ENCODE measurements at places on chromosomes 2 and 18.

- no peak for DNase-seq
These were observed 55.7 kb downstream of the PAPOLG start for GRCh38 chr2:60811491-60812375.

DNA sequence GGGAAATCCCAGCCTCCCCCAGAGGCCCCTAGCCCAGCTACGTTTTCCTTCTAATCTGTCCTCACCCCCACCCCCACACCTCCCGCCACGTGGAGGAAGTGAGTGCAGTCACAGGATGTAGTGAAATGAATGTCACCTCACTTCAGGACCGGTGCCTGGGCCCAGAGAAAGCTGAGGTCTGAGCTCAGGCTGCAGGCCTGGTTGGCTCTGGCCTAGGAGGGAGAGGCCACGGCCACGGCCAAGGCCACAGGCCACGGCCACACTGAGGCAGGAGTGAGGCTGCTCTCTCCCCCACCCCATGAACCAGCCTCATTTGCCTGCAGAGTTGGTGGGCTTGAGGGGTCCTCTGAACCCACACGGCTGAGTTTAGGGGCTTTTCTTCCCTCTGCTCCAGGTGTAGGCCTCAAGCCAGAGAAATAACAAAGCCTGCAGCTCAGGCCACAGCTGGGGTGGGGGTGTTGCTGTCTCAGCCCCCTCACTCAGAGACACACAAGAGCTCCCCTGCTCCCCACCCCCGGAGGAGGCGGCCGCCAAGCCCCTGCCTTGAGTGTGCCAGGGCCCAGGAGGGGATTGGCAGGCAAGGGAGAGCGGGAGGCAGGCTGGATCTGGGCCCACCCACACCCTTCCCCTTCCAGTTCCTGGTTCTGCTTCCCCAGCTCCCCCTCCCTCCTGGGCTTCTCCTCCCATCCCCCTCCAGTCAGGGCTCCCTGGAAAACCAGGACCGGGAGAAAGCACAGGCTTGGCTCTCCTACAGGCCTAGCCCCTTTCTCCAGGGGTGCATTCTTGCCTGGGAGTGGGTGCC lies 27.0 kb downstream of the DNMT3A start:
- no peak for DNase-seq

- DNase-seq, result no peak
These were observed 279.0 kb upstream of the STON1 start for GRCh38 chr2:48250943-48251342.

- no peak for DNase-seq
These were observed 31.5 kb downstream of the ATP8B1 start for GRCh38 chr18:57771626-57772025.

DNA sequence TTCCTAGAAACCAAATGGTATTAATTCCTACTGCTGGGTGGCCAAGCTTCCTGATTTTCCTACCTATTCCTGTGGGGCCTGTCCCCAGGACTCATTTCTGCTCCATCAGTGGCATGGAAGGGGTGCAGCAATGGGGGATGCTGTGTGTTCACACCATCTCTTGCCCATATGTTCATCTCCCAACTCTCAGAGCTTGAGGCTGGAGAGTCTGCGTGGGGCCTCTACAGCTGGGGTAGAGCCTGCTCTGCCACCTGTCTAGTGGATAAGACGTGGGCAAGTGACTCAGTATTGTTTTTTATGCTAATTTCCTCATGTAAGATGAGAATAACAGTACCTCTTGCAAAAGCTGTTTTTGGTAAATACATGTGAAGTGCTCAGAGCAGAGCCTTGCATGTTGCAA lies 149.8 kb downstream of the ACTR3 start:
- no peak for DNase-seq

- DNase-seq, result no peak
These were observed 30.3 kb downstream of the TNS1 start for GRCh38 chr2:217972490-217972889.

GRCh38 chr18:44679914-44680272 lies 795 bp upstream of the SETBP1 start:
- DNase-seq, result peak; percentile 2

DNA sequence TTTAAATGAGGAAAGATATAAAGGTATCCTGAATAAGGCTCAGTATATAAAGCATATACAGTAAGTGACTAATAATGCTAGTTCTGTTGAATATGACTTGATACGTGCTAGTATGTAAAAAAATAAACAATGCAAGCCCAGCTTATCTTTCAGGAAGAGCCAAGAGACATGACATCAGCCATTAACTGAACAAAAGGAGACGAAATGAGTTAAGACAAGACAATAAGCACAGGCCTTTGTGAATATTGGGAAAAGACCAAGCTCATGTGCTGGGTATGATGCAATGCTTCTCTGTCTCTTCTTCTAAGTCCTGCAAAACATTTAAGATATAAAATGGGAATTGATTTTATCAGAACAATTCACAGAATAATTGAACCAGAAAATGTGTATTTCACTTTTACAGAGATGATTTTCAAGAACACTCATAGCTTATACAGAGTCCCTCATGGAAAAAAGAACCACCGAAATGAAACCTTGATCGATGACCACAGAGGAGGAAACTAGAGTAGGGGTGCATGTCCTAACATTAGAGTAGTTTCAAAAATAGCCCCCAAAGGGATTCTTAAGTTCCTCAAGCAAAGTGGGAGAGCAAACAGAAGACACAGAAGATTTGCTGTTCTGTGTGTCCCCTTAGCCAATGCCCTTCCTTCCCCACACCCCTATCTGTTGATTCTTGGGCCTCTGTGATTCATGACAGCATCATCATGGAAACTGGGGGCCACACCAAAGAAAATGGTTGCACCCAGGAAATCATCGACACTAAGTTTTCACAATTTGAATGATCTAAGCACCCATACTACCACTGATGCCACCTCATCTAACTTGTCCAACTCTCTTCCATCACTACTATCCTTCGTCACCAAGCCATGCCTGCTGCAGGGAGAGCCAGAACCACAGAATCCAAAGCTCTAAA lies 68.0 kb upstream of the CRIM1 start:
- DNase-seq, result no peak

DNA sequence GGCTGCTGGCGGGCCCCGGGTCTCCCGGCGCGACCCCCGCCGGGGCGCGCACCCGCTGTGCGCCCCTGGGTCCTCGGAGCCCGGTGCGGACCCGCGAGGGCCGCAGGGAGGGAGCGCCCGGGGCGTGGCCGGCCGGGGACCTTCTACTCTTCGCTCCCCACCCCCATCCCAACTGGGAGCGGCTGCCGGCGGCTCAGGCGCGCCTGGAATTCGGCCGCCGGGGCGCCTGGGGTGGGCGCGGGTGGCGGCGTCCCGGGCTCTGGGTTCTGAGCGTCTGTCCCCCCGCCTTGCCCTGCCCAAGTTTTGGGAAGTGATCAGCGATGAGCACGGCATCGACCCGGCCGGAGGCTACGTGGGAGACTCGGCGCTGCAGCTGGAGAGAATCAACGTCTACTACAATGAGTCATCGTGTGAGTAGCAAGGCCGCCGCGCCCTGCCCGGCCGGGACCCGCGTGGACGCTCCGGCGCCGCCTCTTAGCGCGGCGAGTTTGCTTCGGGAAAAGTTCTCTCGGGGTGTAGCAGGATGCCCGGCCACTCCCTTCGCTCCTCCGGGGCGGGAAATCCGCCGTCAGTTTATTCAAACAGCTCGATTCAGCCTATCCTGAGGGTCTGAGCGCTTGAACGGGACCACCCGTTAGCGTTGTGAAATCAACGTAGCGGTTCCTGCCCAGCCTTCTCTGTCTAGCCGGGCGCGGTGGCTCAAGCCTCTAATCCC lies 502 bp downstream of the TUBB6 start:
- DNase-seq, result peak; percentile 66
